CD14-positive monocyte (primary cell): ENCODE measurements at places on chromosomes 7 and 10.

DNA sequence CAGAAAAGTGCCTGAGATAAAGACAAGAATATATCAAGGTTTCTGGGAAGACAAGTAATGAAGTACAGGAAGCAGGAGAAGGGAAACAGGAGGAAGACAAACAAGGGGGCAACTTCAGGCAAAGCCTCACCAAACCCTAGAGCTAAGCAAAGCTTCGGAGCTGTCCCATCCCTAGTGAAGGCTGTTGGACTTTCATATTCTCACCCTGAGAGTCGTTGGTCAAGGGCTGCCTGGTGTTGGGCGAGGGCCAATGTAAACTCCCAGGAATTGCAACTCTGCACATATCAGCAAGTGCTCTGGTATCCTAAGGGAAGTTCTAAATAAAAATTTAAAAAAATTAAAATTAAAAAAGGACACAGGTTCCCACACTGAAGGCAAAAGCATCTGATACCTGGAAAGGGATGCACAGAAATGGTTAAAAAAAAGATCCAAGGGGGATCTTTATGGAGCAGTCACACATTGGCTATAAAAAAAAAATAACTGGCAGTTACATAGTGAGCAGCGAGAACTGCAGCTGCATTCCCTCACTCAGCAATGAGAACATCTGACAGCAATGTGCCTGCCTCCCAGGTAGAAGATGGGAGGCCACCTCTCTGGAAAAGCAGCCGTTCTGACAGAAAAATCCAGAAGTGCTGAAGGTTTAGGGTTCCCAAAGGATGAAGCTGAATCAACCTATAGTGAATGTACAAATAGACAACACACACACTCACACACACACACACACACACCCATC is 304.7 kb downstream of the WDR11 start:
- DNase-seq, result no peak

DNA sequence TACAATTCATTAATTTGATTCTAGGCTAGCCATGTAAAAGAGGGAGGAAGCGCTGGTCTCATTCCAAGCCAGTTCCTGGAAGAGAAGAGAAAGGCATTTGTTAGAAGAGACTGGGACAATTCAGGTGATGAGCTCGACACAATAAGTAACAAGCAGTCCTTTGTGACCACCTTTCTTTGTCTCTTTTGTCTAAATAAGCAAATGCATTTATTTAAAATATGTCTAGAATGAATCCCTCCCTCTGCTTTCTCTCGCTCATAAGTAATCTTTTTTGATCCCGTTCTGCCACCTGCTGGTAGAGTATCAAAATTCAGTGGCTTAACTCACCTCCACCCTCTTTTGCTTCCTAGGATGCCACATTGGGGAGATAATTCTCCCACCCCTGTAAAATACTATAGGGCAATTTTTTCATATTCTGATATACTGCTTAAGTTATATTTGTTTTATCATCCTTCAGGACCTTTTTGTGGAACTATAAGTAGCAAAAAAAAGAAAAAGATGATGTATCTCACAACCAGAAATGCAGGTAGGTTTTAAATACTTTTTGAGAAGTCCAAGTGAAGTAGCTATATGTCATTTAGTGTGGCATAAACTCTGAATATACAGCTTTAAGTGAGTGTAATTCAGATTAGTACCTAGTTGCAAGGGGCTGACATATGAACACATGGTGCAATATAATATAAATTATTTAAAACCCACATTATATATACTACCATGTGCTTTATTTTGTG is 91.5 kb downstream of the GSDME start:
- peak; percentile 5 for DNase-seq

DNA sequence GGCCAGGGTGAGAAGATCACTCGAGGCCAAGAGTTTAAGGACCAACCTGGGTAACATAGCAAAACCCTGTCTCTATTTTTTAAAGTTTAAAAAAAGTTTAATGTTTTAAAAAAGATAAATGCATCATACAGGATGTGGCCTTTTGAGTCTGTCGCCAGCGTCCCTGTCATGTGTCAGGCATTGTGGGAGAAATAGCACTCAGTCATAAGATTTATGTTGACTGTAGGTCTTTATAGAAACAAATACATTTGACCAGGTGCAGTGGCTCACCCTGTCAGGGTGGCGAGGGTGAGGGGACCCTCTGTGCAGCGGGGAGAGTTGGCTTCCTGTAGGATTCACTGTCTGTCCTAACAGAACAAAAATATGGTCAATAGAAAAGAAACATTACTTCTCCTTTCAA is 63.5 kb upstream of the SH2B2 start:
- DNase-seq, result no peak

- peak; percentile 99 for DNase-seq
Measured at GRCh38 chr7:55533050-55533728, 39.1 kb downstream of the VOPP1 start.

DNA sequence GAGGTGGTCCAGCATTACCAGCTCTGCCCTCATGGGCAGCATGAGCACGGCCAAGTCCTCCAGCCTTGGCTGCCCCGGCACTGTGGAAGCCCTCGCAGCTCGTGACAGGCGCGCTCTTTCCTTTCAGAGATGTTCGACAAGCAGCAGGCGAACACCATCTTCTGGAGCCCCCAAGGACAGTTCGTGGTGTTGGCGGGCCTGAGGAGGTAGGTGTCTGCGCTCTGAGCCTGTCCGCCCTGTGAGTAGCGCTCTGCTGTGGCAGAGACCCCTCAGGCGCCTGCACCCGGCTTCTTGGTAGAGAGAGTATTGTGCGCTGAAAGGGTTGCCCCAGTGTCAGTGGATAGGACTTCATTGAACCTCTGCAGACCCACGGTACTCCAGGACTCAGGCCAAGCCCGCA is 19.8 kb downstream of the EIF3B start:
- no peak for DNase-seq

DNA sequence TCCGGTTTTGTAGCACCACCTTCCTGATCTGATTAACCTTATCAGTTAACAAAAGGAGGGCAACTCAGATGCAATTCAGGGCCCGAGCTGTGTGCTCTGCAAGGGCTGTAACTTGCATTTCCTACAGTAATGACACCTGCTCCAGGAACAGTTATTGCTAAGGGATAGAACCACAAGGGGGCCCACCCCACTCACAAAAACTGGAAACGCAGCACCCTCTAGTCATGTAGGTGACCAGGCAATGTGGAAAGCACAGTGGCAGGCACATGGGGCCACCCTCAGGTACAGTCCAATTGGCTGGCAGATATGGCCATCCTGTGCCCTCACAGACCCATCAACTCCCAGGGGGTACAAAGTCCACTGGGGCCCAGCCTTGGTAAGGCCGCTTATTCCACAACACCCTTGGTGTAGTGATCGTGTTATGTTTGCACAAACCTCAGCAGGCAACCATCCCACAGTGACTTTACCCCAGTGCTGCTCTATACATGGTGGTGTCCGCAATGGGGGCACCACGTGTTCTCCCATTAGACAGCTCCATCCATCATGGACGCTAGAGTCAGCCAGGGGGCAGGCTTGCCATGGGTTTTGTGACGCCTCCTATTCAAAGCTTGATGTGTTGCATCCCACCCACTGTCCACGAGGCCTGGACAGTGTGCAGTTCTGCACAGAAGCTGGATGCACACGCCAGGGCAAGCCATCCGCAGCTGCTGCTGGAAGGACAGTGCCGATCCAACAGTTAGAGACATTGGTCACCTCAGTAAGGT is 9.4 kb downstream of the RNF133 start:
- DNase-seq, result no peak

DNA sequence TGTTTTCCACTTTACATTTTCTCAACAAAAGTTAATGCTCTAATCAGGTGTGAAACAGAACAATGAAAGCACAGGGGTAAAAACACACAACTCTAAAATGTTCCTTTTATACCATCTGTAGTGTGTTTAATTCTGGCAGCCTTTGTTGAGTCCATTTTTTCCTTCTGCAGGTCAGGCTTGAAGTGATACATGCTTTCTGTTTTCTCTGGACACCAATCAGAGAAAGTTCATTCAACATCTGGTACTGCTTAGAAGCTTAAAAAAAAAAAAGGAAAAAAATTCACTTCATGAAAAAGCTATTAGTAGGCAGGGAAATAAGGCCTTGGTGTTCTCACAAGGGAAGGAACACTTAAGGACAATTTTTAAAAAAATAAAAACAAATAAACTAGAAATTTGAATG is 231.3 kb upstream of the RHOBTB1 start:
- DNase-seq, result no peak

DNA sequence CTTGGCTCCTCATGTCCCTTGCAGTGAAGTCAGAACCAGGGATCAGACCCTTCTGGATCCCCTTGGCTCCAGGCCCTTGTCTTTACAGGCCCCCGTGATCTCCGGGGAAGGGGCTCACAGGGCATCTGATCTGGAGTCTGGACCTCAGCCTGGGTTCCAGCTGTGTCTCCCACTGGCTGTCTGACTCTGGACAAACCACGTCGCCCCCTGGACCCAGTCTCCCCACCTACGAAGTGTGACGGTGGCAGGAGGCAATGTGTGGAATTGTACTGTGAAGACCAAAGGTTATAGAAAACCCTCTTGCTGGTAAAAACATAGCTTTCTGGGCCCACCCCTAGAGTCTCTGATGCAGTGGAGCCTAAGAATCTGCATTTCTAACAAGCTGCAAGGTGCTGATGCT is 15.5 kb upstream of the C10orf71 start:
- no peak for DNase-seq

DNA sequence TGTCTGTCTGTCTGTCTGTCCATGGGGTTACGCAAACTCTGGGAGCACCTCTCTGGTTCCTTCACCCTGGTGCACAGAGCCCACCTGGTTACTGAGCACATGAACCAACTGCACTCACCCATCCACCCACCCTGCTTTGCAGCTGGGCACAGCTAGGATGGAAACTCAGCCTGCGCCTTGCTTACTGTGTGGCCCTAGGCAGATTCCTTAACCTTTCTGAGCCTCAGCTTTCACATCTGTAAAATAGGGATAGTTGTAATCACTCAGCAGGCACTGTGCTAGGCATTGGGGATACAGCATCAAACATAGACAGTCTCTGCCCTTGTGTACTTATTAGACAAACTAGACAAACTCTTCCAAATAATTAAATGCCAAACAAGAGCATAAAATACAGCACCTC is 21.8 kb upstream of the INMT start:
- no peak for DNase-seq

- no peak for DNase-seq
Measured at GRCh38 chr7:134744569-134744968, 34.9 kb upstream of the CALD1 start.

- no peak for DNase-seq
Measured at GRCh38 chr7:2440608-2441245, 35.5 kb downstream of the GRIFIN start.

- DNase-seq, result no peak
Measured at GRCh38 chr7:131341690-131342089, 14.0 kb downstream of the MKLN1 start.

GRCh38 chr10:131002031-131002861 is 309.3 kb downstream of the TCERG1L start:
- no peak for DNase-seq

GRCh38 chr7:70707823-70708243 is 424.1 kb upstream of the GALNT17 start:
- no peak for DNase-seq

DNA sequence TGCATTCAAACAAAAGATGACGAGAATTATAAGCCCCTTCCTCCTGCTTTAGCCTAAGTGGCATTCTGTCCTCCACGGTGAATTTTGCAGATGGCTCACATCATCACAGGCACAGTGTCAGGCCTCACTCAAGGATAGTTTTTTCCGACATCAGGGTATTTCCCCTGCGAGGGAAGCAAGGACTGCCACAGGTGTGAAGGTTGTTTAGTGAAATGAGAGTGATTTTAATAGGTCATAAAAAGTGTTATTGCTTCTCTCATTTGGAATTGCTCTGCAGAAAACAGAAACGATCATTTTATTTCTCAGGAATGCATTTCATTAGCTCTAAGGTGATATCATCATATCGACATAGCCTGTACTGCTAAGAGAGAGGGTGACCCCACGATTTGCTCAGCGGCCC is 128.7 kb upstream of the LANCL2 start:
- no peak for DNase-seq

DNA sequence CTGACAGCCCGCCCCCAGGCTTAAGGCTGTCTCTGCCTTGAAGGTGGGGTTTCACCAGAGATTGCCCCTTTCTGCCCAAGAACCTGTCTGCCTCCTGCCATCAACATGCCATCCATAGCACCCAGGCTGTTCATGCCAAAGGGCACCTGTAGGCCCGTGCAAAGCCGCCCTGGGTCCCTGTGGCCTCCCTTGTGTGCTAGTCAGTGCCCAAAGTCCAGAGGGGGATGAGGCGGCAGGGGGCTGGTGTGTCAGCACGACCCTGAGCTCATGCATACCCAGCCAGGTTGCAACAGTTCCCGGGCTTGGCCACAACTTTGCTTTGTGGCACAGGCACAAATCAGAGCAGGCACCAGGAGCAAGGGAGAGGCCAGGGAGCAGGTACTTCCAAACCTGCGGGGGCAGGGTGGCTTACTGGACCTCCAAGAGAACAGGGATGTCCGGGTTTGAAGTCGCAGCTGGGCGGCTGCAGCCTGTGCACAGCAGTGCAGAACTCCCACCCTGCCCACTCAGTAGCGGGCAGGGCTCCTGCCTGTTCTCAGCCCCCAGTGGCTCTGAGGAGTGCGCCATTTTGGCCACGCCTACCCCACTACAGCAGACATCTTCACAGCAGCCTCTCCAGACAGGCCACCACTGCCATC is 671.1 kb upstream of the GRM3 start:
- no peak for DNase-seq

GRCh38 chr7:86748843-86749719 is 105.4 kb downstream of the GRM3 start:
- no peak for DNase-seq

GRCh38 chr10:17120694-17121093 is 8.9 kb downstream of the CUBN start:
- DNase-seq, result no peak

- no peak for DNase-seq
Measured at GRCh38 chr10:15225511-15225910, 57.0 kb upstream of the NMT2 start.

DNA sequence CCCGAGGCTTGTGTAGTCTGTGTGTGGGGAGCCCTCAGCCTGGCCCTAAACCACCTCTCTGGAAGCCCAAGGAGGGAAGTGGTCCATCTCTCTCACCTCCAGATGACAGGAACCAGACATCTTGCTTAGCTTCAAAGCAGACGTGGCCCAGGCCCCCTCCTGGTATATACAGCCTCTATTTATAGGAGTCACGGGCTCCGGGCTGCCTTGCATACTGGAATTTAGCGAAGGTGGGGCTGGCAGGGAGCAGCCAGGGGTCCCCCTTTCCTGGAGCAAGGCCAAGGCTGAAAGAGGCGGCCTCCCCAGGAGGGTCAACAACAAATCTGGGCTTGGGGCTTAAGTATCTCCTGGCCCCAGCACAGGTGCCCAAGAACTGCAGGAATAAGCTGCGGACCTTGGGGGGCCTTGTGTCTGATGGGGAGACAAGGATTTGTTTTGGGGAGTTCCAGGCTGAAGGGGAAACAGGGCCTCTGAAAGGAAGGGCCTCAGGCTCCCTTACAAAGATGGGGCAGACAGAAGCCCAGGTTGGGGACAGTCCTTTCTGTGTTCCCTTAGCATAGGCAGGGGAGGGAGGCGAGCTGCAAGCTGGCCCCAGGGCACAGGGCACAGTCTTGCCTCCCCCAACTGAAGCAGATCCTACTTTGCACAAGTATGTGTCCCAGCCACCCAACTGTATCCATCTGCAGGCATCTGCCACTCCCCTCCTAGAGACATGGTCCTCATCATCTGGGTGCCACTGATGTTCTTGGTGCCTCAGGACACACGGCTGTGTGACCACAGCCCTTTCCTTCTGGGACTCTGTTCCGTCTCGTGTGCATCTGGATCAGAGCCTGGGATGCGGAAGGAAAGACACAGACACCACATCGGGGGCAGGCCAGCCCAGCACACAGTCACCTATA is 11.9 kb downstream of the ZCCHC24 start:
- no peak for DNase-seq
